Omental fat pad (tissue), 4 donors: ENCODE measurements at places on chromosomes 13 and 19.

- no peak for DNase-seq
Measured at GRCh38 chr13:28620011-28620830, 38.7 kb upstream of the POMP start.

DNA sequence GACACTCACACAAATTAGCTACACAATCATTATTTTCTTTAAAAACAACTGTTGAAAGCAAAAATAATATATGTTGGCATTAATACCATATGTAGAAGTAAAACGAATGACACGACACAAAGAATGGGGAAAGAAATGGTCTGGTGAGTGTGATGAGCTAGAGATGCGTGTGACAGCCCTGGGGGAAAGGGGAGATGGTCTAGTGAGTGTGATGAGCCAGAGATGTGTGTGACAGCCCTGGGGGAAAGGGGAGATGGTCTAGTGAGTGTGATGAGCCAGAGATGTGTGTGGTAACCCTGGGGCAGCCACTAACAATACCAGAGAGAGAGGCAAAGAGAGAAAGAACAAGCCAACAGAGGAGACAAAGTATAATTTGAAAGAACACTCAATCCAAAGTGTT, 22.3 kb upstream of the LAMP1 start:
- DNase-seq: no peak

DNA sequence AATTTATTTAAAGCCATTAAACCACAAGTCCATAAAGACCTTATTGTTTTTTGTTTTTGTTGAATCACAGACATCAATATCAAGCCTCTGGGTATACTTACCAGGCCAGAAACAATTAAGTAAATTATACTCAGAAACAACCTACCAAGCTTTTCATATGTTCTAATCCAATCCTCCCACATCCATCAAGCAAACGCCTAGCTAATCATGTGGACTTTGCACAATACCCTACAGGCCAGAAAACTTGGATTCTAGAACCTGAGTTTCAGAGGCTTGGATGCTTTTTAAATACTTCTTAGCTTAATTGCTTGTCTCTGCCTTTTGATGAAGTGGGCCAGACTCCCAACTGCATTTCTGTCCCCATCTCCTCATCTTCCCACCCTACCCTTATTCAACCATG, 39.9 kb downstream of the TGDS start:
- no peak for DNase-seq

DNA sequence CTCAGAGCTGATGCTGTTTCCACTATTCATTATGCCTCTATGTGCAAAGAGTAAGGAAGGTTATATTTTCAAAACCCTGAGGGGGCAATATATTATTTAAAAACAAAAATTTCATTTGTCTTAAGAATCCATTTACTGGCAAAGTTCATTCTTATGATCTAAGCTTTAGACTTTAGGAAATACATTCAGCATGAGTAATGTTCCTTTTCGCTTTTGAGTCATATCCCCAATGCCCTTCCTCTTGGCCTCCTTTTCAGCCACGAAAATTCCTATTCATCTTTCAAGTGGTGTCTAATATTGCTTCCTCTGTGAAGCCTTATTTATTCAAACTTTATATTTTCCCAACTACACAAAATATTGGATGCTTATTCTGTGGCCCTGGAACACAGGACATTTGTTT, 1317.0 kb downstream of the PCDH9 start:
- no peak for DNase-seq

DNA sequence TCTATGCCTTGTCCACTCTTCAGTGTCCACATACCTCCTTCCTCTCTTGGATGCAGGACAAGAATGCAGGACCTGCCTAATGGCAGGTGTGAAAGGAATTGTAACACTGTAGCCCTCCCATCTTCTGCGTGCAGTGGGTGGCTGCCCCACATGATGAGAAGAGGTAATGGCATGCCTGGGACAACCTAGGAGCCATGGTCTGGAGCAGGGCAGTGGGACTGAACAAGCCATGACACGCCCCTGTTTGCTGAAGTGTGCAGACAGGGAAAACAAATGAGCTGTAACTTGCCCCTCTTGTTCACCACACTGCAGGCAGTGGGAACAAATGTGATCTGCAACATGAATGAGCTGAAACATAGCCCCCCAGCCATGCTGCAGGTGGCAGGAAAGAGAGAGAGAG, 192.2 kb downstream of the PCDH17 start:
- DNase-seq: no peak

- DNase-seq: no peak
Measured at GRCh38 chr13:33355201-33355895, 69.8 kb upstream of the STARD13 start.

- peak; percentile 82 for DNase-seq
Measured at GRCh38 chr19:662962-663681, at the start of gene RNF126. Gene RNF126 (minus strand): TSS chr19:663214. CDS start chr19:663121, 93 bp downstream.

- DNase-seq: no peak
Measured at GRCh38 chr19:28843761-28844492, 369.0 kb downstream of the UQCRFS1 start.

GRCh38 chr13:83503424-83503823, 378.9 kb downstream of the SLITRK1 start:
- DNase-seq: no peak

DNA sequence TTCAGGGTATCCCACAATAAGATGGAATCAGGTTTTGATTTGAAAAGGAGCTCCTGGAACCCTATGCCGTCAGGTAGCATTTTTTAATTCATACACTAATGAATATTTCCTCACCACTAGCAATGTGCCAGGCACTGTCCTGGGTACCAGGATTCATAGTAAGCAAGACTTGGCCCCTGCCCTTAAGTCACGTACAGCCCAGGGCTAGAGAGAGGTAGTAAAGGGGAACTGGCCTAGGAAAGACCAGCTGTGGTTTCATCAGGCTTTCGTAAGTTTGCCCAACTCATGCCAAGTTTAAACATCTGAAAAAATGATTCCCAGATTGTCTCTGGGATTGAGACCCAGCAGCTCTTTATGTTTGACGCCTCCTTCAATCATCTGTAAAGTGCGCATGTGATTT, 45.9 kb upstream of the AMER2 start:
- no peak for DNase-seq

GRCh38 chr19:10766049-10766623, 48.3 kb downstream of the DNM2 start:
- no peak for DNase-seq

- DNase-seq: no peak
Measured at GRCh38 chr19:56690670-56691069, 19.1 kb upstream of the ZNF835 start.

DNA sequence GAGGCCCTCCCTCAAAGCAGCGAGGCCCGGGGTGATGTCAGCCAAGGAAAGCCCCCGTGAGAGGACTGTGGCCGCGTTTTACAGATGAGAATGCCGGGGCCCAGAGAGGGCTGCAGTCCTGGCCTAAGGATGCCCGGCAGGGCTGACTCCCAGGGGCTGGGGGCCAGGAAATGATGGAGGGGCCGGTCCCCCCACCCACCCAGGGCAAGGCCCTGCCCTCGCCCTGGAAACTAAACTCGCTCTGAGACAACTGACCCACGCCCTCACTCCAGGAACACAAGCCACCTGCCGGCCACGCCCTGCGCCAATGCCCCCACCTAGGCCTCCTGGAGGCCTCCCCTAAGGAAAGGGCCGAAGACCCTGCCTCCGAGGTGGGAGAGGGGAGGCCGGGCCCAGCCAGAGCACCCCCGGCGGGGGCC, 7.2 kb downstream of the ZBTB7A start:
- no peak for DNase-seq

DNA sequence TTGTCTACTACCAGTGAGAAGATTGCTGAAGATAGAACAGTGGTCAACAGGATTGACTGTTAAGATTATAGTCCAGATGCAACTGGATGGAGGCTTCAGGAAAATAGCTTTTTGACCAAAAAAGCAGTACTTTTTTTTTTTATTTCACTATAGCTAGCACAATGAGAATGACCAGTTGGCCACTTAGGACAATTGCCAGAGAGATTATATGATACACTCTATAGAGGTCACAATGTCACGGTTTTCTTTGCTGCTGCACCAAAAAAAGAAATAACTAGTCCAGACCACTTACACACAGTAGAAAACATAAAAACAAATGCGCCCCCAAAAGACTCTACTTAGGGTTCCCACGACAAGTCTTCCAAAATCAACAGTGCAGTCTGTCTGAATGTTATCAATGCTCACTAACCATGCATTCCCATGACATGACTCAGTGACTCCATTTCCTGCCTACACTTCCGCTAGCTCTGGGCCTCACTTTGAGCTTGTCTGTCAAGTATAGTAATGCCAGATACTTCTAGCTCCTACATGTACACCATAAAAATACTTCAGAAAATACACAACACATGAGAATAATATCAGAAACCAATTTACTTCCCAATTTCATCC, 209.1 kb upstream of the STARD13 start:
- no peak for DNase-seq

- no peak for DNase-seq
Measured at GRCh38 chr19:54399189-54399588, 16.1 kb upstream of the TTYH1 start.

DNA sequence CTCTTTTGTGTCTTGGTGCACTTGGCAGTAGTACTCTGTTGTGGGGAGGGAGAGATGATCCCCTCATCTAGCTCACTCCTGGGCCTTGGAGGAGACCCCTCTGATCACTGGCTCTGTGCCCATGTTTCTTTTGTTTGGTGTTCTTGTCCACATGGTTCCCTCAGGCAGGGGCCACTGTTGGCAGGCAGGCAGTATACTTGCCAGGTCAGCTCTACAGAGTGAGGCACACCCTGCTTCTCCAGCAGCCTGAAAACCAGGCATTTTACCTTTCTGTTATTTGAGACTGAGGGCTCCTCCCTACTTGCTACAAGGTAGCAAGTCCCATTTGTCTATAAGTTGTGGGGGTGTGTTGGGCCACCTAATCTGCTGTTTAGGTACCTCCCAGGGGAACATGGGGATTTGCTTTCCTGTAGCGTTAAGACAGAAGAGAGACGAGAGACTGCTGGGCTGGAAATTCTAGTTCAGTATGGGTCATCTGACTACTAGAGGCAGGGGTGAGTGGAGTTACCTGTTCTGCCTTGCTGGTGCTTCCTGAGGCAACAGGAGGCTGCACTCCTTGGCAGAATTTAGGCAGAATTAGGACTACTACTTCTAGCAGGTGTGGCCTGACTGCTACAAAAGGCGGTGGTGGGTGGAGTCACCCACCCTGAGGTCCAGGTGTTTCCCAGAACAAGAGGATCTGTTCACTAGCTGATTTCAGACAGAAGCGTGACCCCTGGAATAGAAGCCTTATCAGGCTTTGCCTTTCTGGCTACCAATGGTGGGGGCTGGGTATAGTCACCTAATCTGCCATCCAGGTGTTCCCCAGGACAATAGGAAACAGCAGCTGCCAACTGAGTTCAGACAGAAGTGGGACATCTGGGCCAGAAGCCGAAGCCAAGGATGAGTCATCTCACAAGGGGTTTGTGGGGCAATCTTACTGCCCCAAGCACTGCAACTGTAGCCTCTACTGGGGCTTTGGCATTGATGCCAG, 843.0 kb upstream of the ATXN8OS start:
- DNase-seq: no peak

DNA sequence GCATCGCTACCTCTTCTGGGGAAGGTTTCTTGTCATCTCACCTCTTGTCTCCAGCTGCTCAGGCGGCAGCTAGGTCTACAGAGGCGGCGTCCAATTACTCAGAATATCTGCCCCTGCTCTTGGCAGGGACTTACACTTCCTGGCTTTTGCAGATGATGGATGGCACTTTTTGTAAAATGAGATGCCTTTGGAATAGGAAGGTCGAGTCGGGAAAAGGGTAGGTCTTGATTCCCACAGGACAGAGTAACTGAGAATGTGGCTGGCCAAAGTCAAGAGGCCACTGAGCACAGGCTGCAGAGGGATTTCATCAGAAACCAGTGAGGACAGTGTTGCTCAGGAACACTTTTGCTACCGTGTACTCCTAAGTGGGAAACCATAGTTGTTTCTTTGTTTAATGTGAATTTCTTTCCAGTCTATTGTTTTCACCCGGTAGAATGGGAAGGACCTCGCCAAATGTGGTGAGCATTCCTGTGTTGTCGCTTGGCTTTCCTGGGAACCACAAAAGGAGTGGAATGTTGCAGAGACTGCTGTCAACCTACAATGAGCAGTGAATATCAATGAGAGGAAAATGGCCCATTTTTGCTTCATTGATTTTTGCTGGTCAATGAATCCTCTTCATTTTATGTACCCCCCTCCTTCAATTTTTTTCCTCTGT, 383.7 kb downstream of the HS6ST3 start:
- DNase-seq: no peak

DNA sequence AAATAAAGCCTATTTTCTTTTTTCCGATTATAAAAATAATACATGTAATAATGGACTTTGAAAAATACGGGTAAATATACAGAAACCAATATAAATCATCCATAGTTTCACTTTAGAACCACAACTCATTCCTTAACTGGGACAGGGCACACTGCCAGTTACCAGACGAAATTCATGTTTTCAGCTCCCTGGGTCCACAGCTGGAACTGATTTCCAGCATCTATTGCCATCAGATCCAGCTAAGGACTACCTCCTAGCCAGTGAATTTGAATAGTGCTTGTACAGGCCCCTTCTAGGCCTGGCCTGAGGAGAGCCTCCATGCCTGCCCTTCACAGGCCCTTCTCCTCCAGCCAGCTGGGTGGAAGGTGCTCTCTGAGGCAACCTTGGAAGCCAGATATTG, 30.0 kb upstream of the ATP12A start:
- DNase-seq: no peak

GRCh38 chr13:48975101-48975855, 434 bp upstream of the FNDC3A start:
- no peak for DNase-seq

DNA sequence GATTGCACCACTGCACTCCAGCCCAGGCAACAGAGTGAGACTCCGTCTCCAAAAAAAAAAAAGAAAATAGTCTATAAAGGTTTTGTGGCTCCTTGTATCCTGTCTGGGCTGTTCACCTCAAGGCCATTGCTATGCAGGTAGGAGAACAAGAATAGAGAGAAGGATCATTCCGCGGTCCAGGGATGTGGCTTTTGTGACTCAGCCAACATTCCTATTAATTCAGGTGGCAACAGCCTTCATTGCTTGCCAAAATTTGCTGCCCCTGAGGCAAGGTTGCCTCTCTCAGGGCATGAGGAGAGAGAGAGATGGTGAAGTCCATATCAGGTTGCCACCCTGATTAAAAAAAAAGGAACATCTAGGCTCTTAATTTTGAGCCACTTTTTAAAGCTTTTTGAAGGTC, 8.0 kb downstream of the ZNF551 start:
- no peak for DNase-seq

GRCh38 chr13:77831866-77832265, 86.8 kb downstream of the EDNRB start:
- no peak for DNase-seq

- DNase-seq: no peak
Measured at GRCh38 chr19:51359294-51359693, 6.9 kb downstream of the ETFB start.

GRCh38 chr19:12647490-12648071, 19.0 kb downstream of the MAN2B1 start:
- peak; percentile 51 for DNase-seq

DNA sequence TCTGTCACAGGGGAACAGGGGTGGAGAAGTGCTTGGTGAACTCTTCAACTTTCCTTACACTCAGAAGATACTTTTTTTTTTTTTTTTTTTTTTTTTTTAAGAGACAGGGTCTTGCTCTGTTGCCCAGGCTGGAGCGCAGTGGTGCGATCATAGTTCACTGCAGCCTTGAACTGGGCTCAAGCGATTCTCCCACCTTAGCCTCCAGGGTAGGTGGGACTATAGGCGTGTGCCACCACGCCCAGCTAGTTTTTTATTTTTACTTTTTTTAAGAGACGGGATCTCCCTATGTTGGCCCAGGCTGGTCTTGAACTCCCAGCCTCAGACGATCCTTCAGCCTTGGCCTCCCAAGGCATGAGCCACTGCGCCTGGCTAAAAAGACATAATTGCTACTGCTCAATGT, 11.5 kb downstream of the CEBPG start:
- DNase-seq: no peak
